Stimulated activated CD4-positive, alpha-beta T cell treated with anti-CD3 and anti-CD28 coated beads, Interleukin-12 subunit alpha, Interleukin-12 subunit beta, amount 100 ng/mL, for 24 hours (primary cell): ENCODE measurements at places on chromosomes 11 and 22.
A peak's percentile ranks its signal among the peaks of the same experiment; 100 is the strongest.

DNA sequence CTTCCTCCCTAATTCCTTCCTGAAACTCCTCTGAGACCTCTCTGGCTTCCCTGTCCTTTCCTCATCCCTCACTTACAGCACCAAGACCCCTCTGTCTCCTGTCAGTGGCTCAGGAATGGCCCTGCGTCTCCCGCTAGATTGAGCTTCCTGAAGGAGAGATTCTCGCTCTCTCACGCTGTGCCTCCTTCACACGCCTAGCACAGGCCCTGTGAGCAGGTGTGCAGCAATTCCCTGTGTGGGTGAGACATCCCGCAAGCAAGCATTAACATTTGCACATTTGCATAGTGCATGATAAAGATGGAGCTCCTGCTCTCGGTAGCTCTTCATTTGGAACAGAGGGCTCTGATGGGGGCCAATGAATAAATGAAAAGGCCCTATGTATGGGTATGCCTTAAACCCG, 159.8 kb downstream of the ADAMTS15 start:
- no peak for DNase-seq

DNA sequence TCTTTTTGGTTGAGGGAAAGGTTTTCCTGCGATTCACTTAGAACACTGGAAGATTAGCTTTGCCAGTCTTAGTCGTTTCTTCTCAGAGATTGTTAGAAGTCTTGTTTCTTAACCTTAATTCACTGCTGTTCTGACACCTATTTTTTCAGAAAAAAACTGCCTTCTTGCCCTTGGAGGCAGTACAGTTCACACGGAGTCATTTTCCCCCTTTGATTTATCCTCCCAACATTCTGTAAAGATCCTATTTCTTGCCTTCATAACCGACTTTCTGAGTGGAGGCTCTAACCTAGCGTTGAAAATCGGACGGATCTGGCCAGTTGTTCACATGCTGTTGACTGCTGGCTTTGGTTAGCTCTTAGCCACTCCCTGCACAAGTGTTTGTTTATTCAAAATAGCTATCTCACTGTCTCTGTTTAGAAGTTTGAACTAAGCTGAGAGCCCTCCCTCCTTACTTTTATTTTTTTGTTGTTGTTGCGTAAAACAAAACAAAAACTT, 737 bp downstream of the BCL2L13 start:
- no peak for DNase-seq

GRCh38 chr11:107785401-107785800, 73.2 kb downstream of the SLC35F2 start:
- DNase-seq, result no peak

GRCh38 chr11:6619004-6619745, at the start of gene TPP1:
Gene TPP1, minus strand, starts transcription at chr11:6619422. Its CDS starts 22 bp downstream, at chr11:6619400.
- peak; percentile 83 for DNase-seq
